Activated CD4-positive, alpha-beta T cell treated with anti-CD3 and anti-CD28 coated beads, Interleukin-2, amount 50 U/mL, for 4 hours (primary cell): ENCODE measurements at places on chromosomes 6 and 20.

- DNase-seq = no peak
These were observed 113.7 kb upstream of the QKI start for GRCh38 chr6:163300838-163301237.

DNA sequence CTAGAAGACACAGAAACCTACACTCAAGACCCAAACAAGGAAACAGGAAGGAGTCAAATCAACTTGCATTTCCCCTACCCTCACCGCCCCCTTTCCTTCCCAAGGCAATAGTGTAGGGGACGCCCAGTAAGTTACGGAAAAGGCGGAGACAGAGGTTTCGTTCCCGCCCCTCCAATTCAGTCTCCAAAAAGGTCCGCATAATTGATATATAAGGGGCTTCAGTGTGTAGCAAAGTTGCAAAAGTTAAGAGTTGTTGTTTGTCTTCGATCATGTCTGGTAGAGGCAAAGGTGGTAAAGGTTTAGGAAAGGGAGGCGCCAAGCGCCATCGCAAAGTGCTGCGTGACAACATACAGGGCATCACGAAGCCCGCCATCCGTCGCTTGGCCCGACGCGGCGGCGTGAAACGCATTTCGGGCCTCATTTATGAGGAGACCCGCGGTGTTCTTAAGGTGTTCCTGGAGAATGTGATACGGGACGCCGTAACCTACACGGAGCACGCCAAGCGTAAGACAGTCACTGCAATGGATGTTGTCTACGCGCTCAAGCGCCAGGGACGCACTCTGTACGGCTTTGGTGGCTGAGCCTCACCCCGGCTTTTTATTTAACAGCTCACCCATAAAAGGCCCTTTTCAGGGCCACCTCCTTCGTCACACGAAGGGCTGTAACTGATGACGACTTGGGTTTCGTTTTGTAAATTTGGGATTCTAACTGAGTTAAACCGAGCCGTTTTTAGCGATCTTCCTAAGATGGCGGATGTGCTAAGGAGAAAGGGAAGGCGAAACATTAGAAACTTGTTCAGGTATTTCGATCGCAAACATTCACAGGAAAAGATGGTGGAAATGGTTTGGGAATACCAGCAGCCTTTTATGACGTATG, 124.6 kb upstream of the BTN3A2 start:
- DNase-seq = peak; percentile 40

GRCh38 chr6:12848964-12849808, 132.6 kb downstream of the PHACTR1 start:
- no peak for DNase-seq

DNA sequence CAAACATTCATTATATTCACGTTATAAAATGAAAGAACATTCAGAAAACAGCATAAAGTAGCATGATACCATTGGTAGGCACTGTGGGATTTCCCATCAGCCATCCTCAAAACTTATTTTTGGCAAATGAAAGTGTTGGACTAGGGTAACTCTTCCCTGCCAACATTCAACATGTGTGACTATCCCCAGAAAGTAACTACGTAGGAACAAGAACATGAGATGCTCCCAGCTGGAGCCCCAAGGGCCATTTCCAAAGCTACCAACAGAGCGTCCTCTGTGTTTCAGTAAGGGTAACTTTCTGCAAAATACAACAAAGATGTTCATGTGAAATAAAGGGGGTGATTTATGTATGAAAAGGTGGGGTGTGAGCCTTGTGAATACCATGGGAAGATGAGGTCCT, 28.4 kb upstream of the PTPN1 start:
- DNase-seq = no peak

GRCh38 chr6:107866606-107867301, 42.6 kb upstream of the SCML4 start:
- DNase-seq = peak; percentile 12

DNA sequence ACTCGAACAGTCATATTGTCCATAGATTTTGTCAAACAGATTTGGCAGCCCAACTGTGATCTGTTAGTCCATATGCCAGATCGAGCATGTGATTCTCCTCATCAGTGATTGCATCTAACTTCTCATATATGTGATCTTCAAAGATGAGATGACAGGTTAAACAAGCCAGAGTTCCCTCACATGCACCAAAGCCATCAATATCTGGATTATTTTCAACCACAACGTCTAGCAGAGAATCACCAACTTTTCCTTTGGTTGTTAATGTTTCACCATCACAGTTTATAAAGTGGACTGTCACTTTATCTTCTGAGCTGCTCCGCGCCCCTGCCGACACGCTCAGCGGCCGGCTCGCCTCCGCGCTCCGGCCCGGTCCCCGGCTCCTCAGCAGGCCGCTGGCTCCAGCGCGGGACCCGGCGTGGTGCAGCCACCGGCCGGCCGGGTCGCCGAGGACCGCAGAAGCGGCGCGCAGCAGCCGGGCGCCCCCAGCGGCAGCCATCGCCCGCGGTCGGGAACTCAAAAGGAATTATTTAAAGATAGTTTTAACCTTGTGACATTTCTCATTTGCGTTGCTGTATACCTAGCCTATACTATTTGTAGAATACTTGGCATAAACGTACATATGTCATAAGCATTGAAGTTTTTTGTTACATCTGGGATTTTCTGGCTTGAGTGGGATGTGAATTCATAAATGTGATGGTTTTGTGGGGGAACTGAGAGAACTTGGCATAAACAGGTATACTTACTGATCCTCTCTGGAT, 40.1 kb upstream of the DYNLRB1 start:
- no peak for DNase-seq
